H4 (cell line): ENCODE measurements at places on chromosomes 6 and 20. TPM values are rescaled to one million over a fixed set of nuclear protein-coding genes. Genes with fewer than 3 reads are reported as not detected.

The SNAI1 gene
- total RNA-seq, result 5.5 and 10.5 TPM in 2 replicates

DNA sequence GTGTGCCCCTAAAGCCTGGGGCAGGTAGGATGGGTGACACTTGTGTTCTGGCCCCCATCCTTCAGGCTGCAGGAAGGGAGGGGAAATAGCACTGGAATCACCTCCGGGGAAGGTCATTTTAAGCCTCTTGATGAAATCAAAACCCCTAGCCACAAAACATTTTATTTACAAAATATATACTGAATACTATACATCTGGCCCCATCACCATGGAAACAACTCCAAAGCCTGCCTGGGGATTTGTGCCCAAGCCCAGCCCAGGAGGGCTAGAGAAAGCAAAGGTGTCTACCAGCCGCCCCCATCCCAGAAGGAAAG lies 2.6 kb downstream of the SMIM29 start:
- DNase-seq, result no peak

- no peak for DNase-seq
Observed at GRCh38 chr20:38132910-38133501, 32.1 kb downstream of the TGM2 start.

DNA sequence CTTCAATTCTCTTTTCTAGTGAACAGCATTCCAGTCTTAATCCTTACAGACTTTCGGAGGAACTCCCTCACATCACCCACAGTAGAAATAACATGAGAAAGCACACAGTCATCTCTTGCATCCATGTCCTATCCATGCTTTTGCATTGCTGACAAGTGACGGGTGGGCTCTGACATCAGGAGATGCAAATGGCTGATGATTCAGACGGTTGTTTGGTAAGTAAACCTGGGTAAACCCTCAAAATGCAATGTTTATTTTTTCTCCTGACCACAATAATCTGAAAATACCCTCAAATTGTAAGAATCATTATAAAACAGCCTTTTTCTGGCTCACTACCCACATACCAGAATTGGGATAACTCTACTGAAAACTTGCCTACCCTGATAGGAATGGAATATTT lies 792.0 kb downstream of the MAFB start:
- DNase-seq, result peak; percentile 19

- DNase-seq, result peak; percentile 68
Observed at GRCh38 chr6:137416376-137417109, 77.7 kb downstream of the OLIG3 start.

The DDX43 gene
- not detected in 2 replicates for total RNA-seq

The GPX5 gene
- not detected in 2 replicates for total RNA-seq
